ENCODE measurements at places on chromosomes 16 and 17. TPM values are rescaled to one million over a fixed set of nuclear protein-coding genes. Genes with fewer than 3 reads are reported as not detected.

The GP1BA gene
- not detected for total RNA-seq

- H3K36me3 ChIP-seq, result peaks cover 15% of the 10 kb centered on the region
- no peak overlapping the region for H3K27ac ChIP-seq
- no peak overlapping the region for H3K4me3 ChIP-seq
Observed at GRCh38 chr16:22075043-22075757, 17.1 kb upstream of the VWA3A start.

DNA sequence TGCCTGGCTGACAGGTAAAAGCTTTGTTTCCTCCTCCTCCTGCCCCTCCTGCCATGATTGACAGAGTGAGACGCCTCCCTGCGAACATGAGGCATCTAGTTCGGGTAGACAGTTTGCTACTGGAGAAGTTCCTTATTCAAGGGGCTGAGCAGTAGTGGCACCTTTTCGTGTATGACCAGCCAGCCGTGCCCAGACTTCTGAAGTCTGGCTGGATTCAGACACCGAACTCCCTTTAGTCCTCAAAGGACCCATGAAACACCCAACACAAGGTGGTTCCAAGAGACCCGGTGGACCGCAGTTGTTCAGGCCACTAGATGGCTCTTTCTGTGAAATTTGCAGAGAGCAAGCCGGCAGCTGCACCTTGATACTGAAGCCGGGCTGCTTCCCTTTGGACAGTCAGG lies 192.8 kb downstream of the XYLT1 start:
- no peaks in the 10 kb centered on the region for H3K36me3 ChIP-seq
- DNase-seq, result peak; percentile 25
- H3K27ac ChIP-seq, result no peak overlapping the region
- H3K4me3 ChIP-seq, result peak overlapping the region; percentile 32
- H3K27me3 ChIP-seq, result no peaks in the 10 kb centered on the region

DNA sequence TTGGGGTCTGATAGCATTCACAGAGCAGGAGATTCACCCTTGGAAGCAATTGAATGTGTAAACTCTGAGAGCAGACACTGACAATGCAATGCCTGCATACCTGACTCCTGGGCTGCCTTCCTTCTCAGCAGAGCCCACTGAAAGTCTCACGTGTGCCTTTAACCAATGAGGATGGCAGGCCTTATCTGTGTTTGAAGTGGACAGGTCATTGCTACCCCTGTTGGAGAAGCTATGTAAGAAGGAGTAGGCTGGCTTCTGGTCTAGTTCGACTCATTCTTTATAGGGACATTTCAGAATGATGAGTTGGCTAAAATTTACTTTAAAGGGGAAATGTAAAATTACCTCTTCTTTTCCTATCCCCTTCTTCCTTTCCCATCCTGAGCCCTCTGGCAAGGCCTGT lies 446.3 kb downstream of the SLC39A11 start:
- no peaks in the 10 kb centered on the region for H3K27me3 ChIP-seq
- no peaks in the 10 kb centered on the region for H3K4me1 ChIP-seq
- no peak overlapping the region for H3K4me3 ChIP-seq
- no peak for DNase-seq
- no peak overlapping the region for H3K27ac ChIP-seq
- H3K36me3 ChIP-seq, result peaks cover 9% of the 10 kb centered on the region

GRCh38 chr16:69260019-69260418 lies 51.1 kb upstream of the VPS4A start:
- peaks cover 12% of the 10 kb centered on the region for H3K36me3 ChIP-seq
- H3K27ac ChIP-seq, result no peak overlapping the region
- no peak for DNase-seq
- no peak overlapping the region for H3K4me3 ChIP-seq

GRCh38 chr17:77721846-77722160 lies 236.7 kb upstream of the TNRC6C start:
- H3K4me1 ChIP-seq, result no peaks in the 10 kb centered on the region
- no peak overlapping the region for H3K4me3 ChIP-seq
- no peak for DNase-seq
- no peaks in the 10 kb centered on the region for H3K36me3 ChIP-seq
- H3K27me3 ChIP-seq, result peaks cover 23% of the 10 kb centered on the region

DNA sequence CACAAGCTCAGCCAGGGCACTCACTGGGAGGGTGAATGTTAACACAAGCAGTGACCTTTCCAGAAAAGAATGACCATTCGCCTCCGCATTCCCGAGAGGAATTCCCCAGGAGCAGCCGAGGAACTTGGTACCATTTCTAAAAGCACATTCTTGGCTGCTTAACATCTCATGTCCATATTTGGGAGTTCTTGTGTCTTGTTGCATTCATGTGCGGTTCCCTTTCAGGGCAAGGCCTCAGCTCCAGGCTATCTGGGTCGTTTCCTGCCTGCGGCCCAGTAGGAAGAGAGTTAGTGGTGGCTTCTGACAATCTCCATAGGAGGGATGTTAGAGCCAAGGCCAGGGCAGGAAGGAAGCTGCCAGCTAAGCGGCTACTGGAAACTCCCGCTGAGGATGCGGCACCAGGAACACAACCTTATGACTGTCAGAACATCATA lies 27.8 kb upstream of the MEAK7 start:
- H3K36me3 ChIP-seq, result no peaks in the 10 kb centered on the region
- H3K27ac ChIP-seq, result no peak overlapping the region
- H3K4me3 ChIP-seq, result no peak overlapping the region

The TPSG1 gene
- total RNA-seq, result not detected

DNA sequence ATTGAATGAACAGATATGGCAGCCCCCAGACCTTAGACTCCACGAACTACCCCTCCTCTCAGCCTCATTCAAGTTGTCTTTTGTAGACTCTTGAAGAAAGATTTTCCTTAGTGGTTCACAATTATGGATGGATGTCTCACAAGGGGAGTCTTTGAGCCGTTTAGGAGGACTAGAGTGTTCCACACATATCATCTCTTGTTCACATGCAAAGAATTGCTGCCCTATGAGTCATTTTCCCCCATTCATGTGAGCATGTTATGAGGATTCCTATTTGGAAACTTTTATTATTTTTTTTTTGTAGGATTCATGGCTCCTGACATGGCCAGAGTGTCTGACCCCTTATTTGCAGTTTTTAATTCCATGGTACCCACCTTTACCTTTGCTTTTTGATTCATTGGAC lies 237.1 kb downstream of the SHISA9 start:
- H3K4me1 ChIP-seq, result no peaks in the 10 kb centered on the region
- H3K27me3 ChIP-seq, result no peaks in the 10 kb centered on the region
- DNase-seq, result no peak
- H3K36me3 ChIP-seq, result no peaks in the 10 kb centered on the region
- H3K4me3 ChIP-seq, result no peak overlapping the region
- H3K27ac ChIP-seq, result no peak overlapping the region

DNA sequence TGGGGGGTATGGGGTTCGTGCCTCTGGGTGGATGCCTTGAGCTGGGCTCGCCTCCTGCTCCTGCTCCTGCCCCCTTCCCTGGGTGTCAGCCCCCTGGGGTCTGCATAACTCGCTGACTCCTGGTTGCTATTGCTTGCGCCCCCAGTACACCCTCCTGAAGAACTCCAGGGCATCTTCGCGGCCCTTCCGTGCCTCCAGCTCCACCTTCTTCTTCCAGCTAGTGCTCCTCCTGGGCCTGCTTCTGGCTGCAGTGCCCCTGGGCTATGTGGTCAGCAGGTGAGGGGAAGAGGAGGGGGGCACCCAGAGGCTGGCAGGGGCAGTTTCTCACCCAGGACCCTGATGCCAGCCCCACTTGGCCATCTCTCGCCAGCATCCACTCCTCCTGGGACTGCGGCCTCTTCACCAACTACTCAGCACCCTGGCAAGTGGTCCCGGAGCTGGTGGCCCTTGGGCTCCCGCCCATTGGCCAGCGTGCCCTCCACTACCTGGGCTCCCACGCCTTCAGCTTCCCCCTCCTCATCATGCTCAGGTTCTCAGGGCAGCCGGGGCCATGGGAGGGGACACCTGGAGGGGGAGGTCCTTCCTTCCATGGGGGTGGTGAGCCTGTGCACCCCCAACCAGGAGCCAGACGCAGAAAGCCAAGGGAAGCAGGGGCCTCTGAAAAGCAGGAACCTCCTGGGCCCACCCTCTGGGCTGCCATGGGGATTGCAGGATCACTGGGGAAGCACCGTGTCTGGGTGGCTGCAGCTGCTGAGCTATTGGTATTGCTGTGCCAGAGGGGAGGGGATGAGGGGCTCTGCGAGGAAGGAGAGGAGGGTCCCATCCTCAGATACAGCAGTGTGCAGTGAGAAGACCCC lies 7.8 kb upstream of the C17orf99 start:
- no peaks in the 10 kb centered on the region for H3K27me3 ChIP-seq
- no peak for DNase-seq
- peaks cover 90% of the 10 kb centered on the region for H3K4me1 ChIP-seq
- H3K36me3 ChIP-seq, result peaks cover 55% of the 10 kb centered on the region
- peak overlapping the region; percentile 50 for H3K4me3 ChIP-seq
- peak overlapping the region; percentile 89 for H3K27ac ChIP-seq

The KRTAP4-1 gene
- total RNA-seq, result not detected

The ZFP3 gene
- total RNA-seq, result 10.1 TPM

- no peaks in the 10 kb centered on the region for H3K36me3 ChIP-seq
- H3K4me3 ChIP-seq, result no peak overlapping the region
- H3K27me3 ChIP-seq, result no peaks in the 10 kb centered on the region
- no peak for DNase-seq
- peaks cover 14% of the 10 kb centered on the region for H3K4me1 ChIP-seq
Observed at GRCh38 chr17:59151591-59151990, 3.4 kb downstream of the SKA2 start.

DNA sequence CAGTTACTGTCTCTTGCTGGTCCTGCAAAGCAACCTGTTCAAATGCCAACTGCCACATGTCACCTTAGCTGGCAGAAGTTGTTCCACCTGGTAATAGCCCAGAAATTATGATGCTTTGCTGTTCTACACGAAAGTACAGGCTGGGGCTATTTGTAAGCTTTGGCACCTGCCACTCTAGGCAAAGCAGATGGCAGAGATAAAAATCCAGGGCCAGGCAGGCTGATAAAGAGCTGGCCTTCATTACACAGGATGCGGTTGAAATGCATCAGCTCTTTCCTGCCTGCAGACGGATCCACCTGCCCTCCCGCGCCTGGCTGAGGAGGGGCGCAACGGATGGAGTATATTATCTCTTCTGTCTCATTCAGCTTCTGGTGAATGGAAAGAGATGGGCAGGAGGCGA lies 29.3 kb upstream of the KDM8 start:
- DNase-seq, result no peak
- H3K36me3 ChIP-seq, result no peaks in the 10 kb centered on the region
- no peaks in the 10 kb centered on the region for H3K27me3 ChIP-seq
- H3K27ac ChIP-seq, result peak overlapping the region; percentile 76
- H3K4me1 ChIP-seq, result peaks cover 53% of the 10 kb centered on the region
- peak overlapping the region; percentile 32 for H3K4me3 ChIP-seq

The APOH gene
- not detected for total RNA-seq

GRCh38 chr17:28057731-28058246 lies 15.3 kb downstream of the NLK start:
- H3K36me3 ChIP-seq, result peaks cover 4% of the 10 kb centered on the region
- peak overlapping the region; percentile 53 for H3K27ac ChIP-seq
- H3K4me1 ChIP-seq, result peaks cover 45% of the 10 kb centered on the region
- DNase-seq, result no peak
- no peaks in the 10 kb centered on the region for H3K27me3 ChIP-seq

The CCL8 gene
- total RNA-seq, result not detected

GRCh38 chr17:40542558-40543411 lies 22.5 kb downstream of the CCR7 start:
- peak overlapping the region; percentile 93 for H3K27ac ChIP-seq
- DNase-seq, result peak; percentile 40
- H3K27me3 ChIP-seq, result no peaks in the 10 kb centered on the region
- no peaks in the 10 kb centered on the region for H3K36me3 ChIP-seq
- peaks cover 77% of the 10 kb centered on the region for H3K4me1 ChIP-seq

DNA sequence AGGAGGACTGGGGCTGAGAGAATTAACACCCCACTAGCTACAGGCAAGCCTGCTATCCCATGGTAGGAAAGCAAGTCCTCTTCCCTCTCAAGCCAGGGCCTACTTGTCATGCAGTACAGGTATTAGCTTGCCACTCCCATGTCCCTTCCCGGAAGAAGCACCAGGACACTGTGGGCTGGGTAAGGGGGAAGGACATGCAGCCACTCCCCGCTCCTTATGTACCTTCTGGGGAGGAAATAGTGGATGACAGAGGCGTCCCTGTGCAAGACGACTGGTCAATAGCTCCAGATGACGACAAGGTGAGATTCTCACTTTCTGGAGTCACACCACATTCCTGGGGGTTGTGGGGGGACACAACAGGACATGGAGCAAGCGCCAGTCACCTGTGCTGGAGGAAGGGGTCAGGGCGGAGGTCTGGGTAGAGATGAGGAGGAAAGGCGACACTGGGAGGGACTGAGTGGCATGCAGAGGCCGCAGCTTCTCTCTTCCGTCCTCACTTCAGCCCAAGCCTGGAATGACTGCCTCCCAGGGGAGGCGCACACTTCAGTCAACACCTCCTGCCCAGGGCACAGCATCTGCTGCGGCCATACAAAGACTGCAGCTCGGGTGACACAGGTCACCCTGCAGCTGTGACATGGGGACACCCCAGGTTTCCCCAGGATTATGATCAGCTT lies 15.1 kb upstream of the FOXJ1 start:
- H3K27ac ChIP-seq, result no peak overlapping the region
- H3K4me3 ChIP-seq, result no peak overlapping the region
- H3K27me3 ChIP-seq, result peaks cover 7% of the 10 kb centered on the region
- H3K4me1 ChIP-seq, result no peaks in the 10 kb centered on the region

The C16orf89 gene
- not detected for total RNA-seq

The IL17C gene
- total RNA-seq, result 0.69 TPM

DNA sequence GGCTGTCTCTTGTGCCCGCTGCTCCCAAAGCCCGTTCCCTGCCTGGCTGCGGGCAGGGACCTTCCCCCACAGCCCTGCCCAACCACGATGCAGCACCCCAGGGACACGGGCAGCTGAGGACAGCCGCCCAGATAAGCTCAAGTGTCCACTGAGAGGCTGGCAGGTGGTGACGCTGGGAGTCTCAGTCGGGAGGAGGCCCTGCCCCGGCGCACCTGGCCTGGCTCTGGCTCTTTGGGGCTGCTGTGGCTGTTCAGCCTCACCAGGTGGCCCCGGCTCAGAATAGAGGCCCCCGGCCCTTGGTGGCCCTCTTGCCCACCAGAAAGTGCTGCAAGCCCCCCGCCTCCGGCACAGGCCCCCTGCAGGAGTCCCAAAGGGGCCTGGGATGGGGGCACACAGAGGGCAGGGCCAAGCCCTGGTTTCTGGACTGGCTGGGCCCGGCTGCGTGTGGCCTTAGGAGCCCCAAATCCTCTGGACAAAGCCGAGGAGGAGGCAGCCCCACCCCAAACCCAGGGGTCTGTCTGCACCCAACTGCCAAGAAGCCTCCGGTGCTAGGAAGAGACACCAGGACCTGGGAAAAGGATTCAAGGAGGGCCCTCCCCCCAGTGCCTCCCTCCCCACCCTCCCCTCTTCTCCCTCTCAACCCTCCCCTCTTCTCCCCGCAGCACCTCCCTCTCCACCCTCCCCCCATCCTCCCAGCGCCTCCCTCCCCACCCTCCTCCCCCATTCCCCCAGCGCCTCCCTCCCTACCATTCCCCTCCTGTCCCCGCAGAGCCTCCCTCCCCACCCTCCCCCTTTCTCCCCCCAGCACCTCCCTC lies 5.3 kb downstream of the NTHL1 start:
- H3K27me3 ChIP-seq, result peaks cover 2% of the 10 kb centered on the region
- no peak for DNase-seq
- no peaks in the 10 kb centered on the region for H3K36me3 ChIP-seq
- H3K4me3 ChIP-seq, result no peak overlapping the region
- H3K4me1 ChIP-seq, result peaks cover 12% of the 10 kb centered on the region

Data from activated B cell treated with CpG ODN at 0.5 μM for 24 hours (primary cell).